ENCODE measurements at places on chromosomes 2 and 18.

DNA sequence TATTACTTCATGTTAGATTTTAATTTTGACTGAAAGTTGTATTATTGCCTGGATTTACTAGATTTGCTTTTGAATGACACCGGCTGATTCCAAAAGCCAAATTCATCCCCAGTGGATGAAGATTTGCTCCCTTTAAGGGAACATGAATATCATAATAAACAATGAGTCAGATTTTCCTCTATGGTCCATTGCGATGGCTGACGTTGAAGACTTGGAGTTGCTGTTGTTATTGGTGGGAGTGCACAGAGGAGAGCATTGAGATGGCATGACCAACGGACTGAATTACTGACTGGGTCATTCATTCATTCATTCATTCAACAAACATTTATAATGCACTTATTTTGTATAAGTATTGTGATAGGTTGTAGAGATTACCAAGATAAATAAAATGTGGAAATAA is 33.4 kb upstream of the LYPD1 start:
- no peak for DNase-seq

- DNase-seq: no peak
These were observed 108.6 kb upstream of the REV1 start for GRCh38 chr2:99598441-99598840.

DNA sequence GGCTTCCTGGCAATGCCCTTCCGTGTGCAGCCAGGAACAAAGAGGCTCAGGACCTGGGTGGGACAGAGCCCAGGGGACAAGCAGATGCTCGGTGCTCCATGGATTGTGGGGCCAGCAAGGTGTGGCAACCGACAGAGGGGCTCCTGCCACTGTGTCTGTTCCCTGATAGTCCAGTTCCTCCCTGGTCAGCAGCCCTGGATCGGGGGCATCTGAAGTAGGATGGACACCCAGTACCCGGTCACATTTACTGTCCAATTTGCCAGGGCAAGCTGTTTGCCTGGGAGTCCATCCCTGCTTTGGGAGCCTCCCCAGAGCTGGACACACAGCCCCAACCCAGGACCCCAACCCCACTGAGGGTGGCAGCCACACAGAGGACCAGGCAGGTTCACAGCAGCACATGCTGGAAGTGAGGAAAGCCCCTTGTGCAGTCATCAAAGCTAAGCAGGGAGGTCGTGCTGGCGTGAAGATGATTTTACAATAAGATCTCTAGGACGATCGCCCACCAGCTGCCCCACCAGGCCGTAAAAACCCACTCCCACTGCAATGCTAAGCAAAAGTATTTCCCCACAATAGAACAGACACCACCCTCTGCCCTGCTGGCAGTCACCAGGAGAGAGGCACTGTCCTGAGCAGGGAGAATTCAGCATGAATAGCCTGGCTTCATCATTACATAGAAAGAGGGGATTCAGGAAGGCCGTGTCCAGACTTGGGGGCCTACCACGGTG is 141.7 kb downstream of the NDUFA10 start:
- no peak for DNase-seq

GRCh38 chr18:63145166-63145850 is 174.3 kb downstream of the BCL2 start:
- no peak for DNase-seq

GRCh38 chr2:43212931-43213330 is 13.5 kb downstream of the ZFP36L2 start:
- no peak for DNase-seq

DNA sequence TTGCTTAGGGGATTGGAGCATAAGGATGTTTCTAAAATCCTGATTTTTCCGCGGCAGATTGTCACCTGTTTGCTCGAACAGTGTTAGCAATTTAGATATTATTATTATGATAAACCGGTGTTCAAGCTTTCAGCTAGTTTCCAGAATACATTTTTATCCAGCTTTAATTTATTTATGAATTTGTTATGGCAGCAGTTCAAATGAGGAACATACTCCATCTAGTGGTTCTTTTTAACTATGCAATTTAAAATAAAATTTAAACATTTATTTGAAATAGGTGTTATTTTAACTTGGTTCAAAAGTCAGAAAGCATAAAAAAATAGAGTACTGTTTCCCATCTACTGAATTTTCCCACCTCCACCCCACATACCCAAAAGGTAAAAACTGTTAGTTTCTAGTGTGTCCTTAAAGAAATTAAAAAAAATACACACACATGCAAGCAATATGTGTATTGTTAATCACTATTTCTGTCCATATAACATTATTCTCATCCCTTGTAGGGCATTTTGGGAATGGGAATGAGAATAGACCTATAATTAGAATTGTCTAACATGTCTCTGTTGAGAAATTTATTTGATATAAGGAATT is 23.2 kb downstream of the ACOXL start:
- DNase-seq: no peak

GRCh38 chr2:105315314-105315713 is 14.2 kb downstream of the TGFBRAP1 start:
- DNase-seq: no peak

GRCh38 chr2:63053081-63053888 is 2.7 kb downstream of the OTX1 start:
- no peak for DNase-seq
